ENCODE measurements at places on chromosomes 7 and 10.
A peak's percentile ranks its signal among the peaks of the same experiment; 100 is the strongest.

GRCh38 chr10:48418189-48418788 lies 111.8 kb downstream of the MAPK8 start:
- DNase-seq, result no peak

- no peak for DNase-seq
Observed at GRCh38 chr7:27095050-27095896, 527 bp downstream of the HOXA1 start.

DNA sequence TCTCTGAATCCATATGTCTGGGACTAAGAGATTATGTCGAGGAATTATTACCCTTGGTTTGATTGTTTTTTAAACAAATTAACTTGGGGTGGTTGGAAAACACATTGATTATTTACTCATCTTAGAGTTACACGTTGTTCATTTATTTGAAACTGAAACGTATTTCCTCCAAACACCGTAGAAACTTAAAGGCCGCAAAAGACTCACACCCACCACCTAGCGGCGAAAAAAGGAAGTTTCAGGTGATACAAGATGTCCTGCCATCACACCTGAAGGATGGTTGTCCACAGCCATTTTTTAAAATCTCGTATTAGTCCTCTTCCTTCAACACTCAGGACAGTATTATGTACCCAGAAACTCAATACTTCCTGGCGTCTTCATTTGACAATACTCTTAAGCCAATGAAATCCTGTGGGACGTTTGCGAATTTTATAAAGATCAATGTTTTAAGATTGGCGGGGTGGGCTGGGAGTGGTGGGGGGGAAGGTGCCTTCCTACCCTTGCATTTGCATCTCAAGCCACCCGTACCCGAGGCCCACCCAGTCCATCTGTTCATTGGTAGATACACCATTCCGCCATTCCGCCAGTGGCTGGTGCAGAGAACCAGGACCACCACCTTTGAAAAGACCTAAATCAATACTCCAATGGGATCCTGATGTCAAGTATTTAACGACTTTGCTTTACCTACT lies 1.4 kb upstream of the LCOR start:
- DNase-seq, result peak; percentile 51

- DNase-seq, result no peak
Observed at GRCh38 chr10:13973742-13974141, 357.0 kb downstream of the FRMD4A start.

- DNase-seq, result no peak
Observed at GRCh38 chr7:32158751-32159745, 88.8 kb upstream of the PDE1C start.

All from GM19239 (cell line).